ENCODE measurements at places on chromosomes 5 and 9.

DNA sequence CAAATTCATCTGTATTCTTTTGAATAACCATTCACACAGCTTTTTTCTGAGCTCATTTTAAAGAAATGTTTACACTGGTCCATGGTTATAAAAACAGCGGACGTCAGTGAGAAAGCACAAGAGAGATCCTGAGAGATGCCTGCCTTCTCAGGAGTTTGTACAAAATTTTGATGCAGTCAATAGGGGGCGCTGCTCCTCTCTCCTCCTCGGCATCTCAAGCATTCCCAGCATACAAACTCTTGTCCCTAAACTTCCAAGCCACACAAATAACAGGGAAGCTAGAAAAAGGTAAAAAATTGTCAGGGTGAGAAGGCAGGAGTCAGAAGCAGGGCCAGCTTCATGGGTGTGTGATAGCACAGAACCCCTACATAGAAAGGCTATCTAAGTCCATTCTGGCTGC is 11.2 kb upstream of the CCDC152 start:
- no peak for DNase-seq

DNA sequence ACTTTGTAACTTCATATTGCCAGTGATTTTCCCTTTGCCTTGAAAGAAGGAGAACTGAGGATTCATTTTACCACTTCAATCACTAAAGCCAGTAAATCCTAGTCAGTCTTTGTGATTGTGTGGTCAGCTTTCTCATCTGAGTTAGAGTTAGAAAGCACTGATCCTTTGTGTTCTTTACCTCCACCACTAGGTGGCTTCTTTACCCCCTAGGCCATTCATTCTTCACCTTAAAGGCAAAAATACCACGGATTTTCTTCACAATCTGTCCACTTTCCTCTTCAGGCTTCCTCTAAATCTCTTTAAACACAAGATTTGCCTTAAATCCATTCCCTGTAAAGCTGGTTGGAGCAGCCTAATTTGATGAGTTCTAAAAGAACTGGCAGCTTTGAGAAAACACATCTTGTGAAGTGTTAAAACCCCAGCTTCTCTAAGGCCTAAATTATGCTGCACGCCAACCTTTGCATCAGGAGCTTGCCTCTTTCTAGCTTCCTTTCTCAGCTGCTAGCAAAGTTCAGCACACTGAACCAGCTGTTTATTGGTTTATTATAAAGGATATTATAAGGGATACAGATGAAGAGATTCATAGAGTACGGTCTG is 20.4 kb downstream of the BDP1 start:
- DNase-seq, result no peak

DNA sequence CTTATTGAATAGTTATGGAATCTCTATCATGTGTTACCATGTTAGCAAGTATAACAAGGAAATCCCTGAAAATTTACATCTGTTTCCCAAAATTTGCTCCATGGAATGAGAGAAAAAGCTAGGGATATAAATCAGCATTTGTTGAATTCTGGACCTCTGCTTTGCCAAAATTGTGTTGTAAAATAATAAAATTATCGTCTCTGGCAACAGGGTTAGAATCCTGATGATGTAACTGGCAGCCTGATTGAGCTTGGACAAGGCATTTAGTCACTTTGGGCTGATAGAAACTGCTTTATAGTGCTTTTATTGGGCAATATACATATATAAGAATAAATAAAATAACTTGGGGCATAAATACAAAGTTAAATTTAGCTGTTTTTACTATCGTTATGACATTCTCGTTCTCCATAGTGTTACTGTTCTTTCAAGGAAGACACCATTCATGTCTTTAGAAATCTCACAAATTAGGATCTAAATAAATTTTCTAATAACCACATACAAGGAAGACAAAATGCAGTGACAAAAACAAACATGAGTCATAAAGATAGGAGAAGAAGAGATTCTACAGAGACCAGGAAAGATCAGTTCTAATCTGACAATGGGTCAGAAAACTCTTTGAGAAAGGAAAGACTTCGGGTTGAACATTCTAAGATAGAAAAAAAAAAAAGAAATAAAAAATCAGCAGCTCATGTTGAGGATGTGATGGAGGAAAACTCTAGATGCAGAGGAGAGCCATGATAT is 145.0 kb upstream of the CDH10 start:
- DNase-seq, result no peak

- DNase-seq, result peak; percentile 44
These were observed 1.6 kb downstream of the FSTL4 start for GRCh38 chr5:133610489-133611356.

DNA sequence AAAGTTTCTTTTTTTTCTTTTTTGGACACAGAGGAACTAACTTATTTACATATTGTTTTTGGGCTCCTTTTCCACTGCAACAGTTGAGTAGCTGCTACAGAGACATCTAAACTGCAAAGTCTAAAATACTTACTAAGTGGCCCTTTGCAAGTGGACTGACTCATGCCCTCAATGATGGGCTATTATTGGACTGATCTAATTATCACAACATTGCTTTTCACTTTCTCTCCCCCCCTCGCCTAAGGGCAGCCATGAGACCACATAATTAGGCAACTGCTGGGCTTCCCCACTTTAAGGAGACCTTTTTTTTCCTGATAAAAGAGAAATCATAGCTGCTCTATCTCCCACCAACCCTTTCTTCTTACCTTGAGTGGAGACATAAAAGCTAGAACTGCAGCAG is 47.0 kb downstream of the PLK2 start:
- peak; percentile 35 for DNase-seq

GRCh38 chr9:101562966-101563365 is 29.3 kb downstream of the RNF20 start:
- DNase-seq, result no peak

DNA sequence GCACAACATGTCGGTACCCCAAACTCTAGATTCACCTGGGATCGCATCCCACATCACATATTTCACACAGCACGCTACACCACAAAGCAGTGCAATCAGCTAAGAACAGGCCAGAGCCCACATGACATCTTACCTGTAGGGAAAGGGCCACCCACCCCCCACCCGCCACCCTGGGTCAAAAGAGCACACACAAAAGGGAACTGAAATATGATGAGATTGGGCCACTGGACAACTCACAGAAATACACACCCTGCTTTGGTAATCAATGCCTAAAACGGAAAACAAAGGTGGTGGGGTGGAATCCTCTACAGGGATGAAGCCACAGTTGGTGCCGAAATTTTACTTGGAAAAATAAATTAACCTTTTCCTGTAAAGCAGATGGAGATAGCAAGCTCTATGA is 13.1 kb downstream of the RETREG1 start:
- DNase-seq, result no peak

DNA sequence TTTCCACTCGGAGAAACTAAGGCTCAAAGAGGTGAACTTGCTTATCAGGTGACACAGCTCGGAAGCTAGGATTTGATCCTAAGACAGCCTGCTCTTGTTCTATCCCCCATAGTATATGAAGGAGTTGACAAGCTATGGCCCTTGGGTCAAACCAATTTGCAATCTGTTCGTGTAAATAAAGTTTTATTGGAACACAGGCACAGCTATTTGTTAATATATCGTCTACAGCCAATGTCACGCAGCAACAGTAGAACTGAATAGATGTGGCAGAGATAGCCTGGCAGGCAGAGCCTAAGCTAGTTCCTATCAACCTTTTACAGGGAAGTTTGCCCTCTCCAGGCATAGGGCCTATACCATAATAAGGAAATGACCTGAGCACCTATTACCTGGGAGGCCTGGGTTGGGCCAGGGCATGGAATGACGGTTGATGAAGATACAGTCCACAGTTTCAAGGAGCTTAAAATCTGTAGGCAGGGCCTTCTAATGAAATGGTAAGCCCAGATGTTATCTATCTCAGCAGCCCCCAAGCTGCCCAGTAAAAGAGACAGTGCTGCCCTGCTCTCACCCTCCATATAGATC is 179.0 kb downstream of the TTLL11 start:
- no peak for DNase-seq

- no peak for DNase-seq
These were observed 295.5 kb upstream of the SMC2 start for GRCh38 chr9:103798620-103799019.

DNA sequence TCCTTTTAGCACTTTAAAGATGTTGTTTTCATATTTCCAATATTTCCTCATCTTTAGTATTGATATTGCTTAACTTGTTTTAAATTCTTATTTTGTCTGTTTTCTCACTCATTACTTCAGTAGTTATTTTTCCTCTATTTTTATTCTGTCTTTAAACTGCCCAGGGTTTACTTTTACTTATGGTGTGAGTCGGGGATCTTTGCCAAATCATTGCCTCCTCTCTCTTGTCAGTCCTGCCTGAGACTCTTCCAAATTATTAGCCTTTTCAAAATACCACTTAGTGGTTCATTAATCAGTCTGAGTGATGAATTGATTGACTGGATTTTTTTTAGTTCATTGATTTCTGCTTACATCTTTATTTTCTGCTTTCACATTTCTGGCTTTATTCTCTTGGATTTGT is 72.9 kb downstream of the SH3GL2 start:
- no peak for DNase-seq

GRCh38 chr5:129904102-129904666 is at the start of gene CHSY3:
CHSY3 (plus strand) TSS chr5:129904465.
- DNase-seq, result peak; percentile 59

DNA sequence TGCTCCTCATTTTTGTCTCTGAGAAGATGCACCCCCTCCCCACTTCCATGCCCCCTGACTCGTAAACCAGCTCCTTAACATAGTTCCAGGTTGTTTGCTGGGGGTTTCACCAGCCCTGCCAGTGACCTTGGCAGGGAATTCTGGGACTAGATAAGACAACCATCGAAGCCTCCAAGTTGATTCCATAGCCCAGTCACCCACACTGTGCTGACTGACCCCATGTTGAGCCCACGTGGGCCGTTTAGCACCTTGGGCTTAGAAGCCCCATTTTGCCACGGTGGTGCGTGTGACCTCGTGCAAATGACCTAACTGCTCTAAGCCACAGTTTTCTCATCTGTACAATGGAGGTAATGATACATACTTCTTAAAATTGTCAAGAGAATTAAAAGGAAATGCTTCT is 24.6 kb downstream of the PSAT1 start:
- no peak for DNase-seq

- no peak for DNase-seq
These were observed 141.7 kb upstream of the ABCA1 start for GRCh38 chr9:105069696-105070095.

- no peak for DNase-seq
These were observed 89.1 kb upstream of the IER5L start for GRCh38 chr9:129267141-129267540.

GRCh38 chr5:72921886-72922285 is 34.0 kb upstream of the FCHO2 start:
- no peak for DNase-seq

GRCh38 chr9:119365291-119366027 is 3.8 kb downstream of the BRINP1 start:
- DNase-seq, result no peak

DNA sequence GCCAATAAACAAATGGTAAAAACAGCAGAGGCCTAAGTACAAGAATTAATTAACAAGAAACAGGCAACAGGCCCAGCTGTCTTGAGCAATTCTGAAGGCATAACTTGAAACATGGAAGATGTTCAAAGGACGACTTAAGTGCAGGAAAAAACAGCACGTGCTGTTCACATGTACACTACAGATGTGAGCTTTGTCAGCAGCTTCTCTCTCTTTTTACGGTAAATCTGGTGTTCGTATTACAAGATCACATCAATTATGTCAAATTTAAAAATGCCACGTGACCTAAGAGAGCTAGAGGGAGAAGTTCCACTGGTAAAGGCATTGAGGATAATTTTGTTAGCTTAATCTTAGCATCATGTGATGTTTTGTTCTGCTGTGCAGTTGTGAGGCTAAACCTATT is 281.1 kb downstream of the PSAT1 start:
- DNase-seq, result no peak

DNA sequence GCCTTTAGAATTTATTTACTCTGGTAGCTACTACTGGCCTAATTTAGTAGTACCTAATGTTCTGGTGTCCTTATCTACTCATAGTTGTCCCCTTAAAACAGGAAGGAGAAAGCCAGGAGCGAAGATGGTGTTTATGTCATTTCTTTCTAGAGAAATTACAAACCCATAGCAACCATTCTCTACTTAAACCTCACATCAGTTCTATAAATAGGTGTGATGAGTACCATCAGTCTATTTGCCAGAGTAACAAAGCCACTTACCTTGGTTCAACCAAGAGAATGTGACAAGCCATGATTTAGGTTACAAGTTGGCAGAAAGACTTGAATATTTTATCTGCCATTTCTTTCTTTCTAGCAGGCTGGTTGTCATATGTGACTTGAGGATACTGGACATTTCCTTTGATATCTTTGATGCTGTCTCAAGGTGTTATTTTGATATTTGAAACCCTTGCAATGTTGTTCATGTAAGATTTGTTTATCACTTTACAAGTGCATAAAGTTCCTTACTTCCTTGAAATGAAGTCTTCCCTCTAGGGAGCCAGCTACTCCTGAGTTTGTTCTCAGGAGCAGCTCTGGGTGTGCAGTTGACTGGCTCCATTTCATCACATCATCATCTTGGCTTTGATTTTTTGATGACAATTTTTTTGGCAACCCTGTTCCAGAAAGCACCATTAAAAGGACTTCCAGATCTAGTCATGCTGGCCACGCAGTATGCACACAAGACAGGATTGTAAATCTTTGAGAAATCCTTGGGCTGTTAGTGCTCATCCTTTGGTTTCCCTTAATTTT is 286.8 kb downstream of the ARHGAP26 start:
- no peak for DNase-seq

GRCh38 chr9:38090170-38090569 is 21.1 kb upstream of the SHB start:
- DNase-seq, result no peak

- DNase-seq, result no peak
These were observed 263.5 kb downstream of the YTHDC2 start for GRCh38 chr5:113776832-113777525.

- no peak for DNase-seq
These were observed 42.8 kb downstream of the NEURL1B start for GRCh38 chr5:172683645-172684471.

- DNase-seq, result no peak
These were observed 75.3 kb upstream of the TBCA start for GRCh38 chr5:77851176-77852067.

- peak; percentile 17 for DNase-seq
These were observed 101.7 kb upstream of the TLX3 start for GRCh38 chr5:171207256-171207847.

DNA sequence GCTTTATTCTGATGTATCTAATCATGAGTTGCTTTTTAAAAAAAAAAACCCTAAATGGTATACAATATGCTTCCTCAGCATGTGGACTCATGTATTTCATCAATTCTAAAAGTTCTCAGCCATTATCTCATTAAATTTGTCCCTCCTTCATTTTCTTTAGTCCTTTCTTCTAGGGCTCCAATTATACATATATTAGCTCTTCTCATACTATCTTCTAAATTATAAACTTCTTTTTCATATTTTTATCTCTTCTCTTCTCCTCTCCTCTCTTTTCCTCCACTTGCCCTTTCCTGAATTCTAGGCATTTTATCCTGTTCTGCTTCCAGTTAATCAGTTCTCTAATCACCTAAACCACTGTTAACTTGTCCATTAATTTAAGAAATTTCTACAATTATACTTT is 55.0 kb upstream of the IL33 start:
- DNase-seq, result no peak

- DNase-seq, result no peak
These were observed 572.6 kb upstream of the CLINT1 start for GRCh38 chr5:158431369-158432029.
